NCI-H1105 (cell line): ENCODE measurements at places on chromosomes 11 and 22.

DNA sequence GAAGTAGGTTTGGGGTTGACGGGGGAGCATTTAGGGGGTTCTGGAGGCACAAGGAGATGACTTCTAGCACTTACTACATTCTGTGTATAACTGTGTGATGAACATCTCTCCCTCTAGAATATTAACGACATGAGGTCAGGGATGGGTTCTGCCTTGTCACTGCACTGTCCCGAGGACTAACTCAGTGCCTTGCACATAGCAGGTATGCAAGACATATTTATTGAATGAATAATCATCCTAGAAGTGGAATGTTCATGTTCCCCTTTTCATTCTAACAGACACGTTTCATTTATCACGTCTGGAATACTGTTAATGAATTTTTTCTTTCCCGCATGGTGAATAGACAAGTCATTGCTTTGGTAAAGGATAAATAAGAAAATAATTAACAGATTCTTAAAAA lies 12.6 kb downstream of the SYT13 start:
- no peak for DNase-seq

- DNase-seq, result no peak
Measured at GRCh38 chr22:29028468-29028867, 33.2 kb downstream of the C22orf31 start.

GRCh38 chr11:73287400-73288101 lies 15.4 kb downstream of the P2RY6 start:
- DNase-seq, result no peak

DNA sequence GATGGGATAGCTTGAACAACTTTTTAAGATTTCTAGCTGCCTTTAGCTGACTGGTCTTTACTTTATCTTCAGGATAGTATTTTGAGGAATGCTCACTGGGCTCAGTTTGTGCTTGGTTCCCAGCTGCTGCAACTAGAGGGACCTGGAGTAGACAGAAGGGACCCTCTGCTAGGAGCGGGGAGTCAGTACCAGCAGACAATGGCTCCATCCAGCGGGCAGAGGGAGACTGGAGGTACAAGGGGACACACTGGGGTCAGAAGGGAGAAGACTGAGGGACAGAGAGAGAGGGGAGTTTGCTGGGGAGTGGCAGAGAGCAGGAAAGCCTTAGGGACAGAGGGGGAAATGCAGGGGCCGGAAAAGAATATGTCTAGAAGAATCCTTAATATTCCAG lies 22.0 kb upstream of the ACER3 start:
- DNase-seq, result no peak

- no peak for DNase-seq
Measured at GRCh38 chr11:6124245-6124644, 16.8 kb downstream of the OR56B4 start.

DNA sequence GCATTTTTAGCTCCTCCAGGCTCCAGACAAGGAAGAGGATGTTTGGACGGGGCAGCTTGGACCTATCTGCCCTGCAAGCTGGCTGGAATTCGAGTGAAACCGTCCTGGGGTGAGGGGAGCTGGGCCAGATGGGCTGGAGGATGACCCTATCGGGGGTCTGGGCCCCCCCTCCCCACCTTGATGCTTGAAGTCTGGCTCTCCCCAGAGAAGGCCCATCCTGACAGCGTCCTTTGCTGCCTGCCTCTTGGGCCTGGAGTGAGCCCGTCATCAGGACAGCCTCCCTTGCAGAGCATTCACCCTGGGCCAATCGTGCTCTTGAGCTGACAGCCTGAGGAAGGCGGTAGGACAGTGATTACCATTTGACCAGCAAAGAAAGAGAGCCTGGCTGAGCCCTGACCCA lies 5.3 kb upstream of the PDGFB start:
- no peak for DNase-seq

- DNase-seq, result no peak
Measured at GRCh38 chr22:33891992-33892391, 28.3 kb downstream of the LARGE1 start.

- no peak for DNase-seq
Measured at GRCh38 chr22:39839204-39839603, 54.4 kb downstream of the ENTHD1 start.

DNA sequence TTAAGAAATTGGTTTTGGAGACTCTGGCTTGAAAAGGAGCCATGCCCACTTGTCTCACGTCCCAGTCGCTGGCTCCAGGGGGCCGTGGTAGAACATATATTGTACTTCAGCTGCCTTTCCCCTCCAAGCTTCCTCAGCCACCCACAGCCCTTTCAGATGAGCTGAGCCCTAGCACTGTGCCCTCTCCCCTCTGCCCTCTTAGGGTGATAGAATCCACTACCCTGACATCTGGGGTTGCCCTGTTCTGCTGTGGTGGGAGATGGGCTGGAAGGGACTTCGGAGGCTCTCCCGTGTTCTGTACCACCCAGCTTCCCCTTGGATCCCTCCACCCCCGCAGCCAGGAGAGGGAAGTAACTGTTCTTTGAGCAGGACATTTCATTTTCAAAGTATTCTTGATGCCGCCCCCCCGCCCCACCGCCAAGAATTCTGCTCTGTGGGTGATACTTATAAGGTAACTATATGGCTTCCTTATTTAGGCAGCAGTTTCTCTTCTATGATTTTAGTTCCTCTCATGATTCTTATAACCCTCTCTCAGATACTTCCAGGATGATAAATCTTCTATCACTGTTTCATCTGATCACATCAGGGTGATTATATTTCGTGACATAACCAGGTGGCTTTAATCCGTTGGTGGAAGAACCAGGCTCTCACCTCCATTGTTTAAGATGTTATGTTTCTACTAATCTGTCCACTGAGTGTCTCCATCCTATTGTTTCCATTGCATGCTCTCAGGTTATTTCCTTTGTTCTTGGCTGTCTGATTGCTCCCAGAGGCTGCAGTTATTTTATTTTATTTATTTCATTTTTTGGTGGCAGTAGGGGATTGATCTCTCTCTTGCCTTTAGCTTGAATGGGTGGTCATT lies 24.1 kb downstream of the ZBTB16 start:
- no peak for DNase-seq

DNA sequence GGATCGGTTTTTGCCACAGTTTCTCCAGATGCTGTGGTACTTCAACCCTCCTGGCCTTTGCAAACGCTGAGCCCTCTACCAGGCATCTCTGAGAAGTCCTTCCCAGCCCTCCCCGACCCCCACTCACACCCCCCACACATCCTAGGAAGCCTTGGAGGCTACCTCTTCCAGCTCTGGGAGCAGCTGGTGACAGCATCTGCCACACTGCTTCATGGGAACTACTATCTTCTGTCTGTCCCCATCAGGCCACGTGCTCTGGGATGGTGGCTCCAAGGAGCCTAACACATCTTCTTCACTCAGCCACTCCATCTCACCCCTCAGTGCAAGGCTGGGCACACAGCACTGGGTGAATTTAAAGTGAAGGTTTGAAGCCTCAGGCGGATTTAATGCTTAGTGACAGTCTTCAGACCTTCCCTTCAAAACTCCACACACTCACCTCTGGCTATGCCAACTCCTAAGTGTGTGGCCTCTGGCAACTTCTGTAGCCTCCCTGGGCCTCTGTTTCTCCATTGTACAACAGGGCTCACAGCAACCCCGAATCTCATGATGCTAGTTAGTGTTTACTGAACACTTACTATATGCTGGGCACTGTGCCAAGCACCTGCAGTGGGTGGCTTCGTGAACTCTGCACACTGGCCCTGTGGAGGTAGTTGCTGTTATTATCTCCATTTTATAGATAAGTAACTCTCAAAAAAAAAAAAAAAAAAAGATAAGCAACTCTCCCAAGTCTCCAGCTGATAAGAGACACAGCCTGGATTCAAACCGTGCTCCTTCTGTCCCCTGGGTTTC lies 7.3 kb upstream of the TP53I11 start:
- no peak for DNase-seq

GRCh38 chr11:122048401-122048800 lies 67.6 kb downstream of the BLID start:
- no peak for DNase-seq

- DNase-seq, result no peak
Measured at GRCh38 chr11:494761-495536, 12.1 kb downstream of the RNH1 start.
